Left hindlimb (tissue), 1 donor: ENCODE measurements at places on chromosomes 4 and X.

DNA sequence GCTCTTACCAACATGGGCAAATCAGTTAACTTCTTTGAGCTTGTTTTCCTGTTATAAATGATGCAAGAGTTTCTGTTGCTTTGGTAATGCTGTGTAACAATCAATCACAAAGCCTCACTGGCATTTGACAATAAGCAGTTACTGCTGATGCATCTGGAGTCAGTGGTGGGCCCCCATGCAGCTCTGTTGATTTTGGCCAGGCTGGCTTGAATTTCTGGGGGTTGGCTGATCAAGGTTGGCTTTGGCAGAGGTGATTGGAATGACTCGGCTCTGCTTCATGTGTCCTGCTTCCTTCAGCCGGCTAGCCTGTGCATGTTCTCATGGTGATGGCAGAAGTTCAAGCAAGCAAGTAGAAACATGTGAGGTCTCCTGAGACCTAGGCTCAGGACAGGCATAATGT is 90.4 kb downstream of the PHEX start:
- no peak for DNase-seq

DNA sequence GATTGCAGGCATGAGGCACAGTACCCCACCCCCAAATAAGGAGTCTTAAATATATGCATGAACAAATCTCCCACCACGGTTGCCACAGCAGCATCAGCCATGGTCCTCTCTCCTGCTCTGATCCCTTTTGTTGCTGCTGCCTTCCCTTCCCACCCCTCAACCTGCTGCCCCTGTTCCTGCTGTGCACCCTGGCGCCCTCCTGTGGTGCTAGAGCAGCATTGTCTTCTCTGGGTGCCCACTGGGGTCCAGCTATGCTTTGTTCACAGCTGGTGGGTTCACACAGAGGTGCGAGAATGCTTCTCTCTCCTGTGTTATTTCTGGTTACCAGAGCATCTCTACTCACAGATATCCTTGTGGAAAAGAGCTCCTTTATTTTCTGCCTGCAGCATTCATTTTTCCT is 116.2 kb downstream of the GATB start:
- no peak for DNase-seq

- no peak for DNase-seq
Observed at GRCh38 chr4:122000849-122001248, 49.0 kb upstream of the TRPC3 start.

GRCh38 chr4:82043081-82043808 is 330.5 kb downstream of the HNRNPD start:
- no peak for DNase-seq

DNA sequence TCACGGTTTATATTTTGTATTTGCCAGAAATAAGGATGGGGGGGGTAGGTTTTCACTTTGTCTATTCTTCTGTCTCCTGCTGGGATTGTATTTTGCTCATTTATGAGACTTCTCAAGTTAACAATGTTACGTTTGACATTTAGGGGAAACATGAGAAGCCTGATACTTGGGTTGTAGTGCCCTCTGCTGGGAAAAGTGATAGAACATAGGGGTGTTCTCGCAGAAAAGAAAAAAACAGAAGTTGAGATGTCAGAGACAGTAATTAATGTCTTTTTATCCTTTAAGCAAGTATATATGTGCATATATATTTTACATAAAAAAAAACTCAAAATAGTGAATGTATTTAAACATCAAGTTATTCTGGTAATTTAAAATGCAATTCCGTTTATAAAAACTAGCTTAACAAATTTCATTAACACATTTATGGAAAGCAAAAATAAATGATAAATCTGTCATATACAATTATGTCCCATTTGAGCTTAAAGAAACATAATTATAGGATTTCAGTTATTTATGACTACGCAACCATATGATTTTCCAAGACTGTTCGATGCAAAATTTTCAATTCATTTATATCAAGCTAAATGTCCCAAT is 46.0 kb upstream of the TMPRSS11F start:
- no peak for DNase-seq

- DNase-seq: no peak
Observed at GRCh38 chr4:96317891-96318290, 478.0 kb downstream of the PDHA2 start.

DNA sequence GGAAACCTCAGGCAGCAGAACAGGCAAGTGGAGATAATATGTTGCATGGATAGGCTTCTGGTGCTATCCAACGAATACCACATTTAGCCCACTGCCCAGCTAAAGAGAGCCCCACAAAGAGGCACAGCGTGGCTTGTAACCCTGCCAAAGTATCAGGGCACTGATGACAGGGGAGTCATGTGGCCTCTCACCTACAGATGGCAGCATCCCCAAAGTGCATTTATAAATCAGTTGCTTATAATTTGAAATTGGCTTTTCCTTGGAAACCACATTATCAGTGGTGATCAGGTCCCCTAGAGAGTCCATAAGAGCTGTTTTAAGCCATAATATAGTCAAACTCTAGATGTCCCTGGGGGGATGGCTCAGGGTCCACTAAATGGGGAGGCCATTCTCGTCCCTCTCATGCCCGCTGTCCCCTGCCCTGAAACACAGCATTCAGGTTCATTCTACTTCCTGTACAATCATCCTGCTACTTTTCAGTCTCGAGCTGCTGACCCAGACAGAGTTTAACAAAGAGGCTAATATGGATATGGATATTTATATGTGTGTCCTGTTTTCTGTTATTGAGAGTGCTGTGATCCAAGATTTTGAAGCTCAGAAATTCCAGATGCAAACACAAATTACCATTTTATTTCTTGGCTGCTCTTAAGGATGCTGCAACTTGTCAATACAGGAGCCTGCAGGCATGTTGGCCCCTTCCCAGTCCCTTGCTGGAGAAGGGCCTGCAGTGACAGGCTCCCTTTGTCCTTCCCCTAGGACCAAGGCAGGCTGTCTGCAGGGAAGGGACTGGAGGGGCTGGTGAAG is 28.5 kb downstream of the SRPX start:
- no peak for DNase-seq

- DNase-seq: no peak
Observed at GRCh38 chr4:39609454-39609931, 29.2 kb downstream of the SMIM14 start.

GRCh38 chrX:129622757-129623301 is 31.9 kb downstream of the APLN start:
- no peak for DNase-seq

- no peak for DNase-seq
Observed at GRCh38 chr4:125789023-125789422, 474.3 kb downstream of the FAT4 start.

DNA sequence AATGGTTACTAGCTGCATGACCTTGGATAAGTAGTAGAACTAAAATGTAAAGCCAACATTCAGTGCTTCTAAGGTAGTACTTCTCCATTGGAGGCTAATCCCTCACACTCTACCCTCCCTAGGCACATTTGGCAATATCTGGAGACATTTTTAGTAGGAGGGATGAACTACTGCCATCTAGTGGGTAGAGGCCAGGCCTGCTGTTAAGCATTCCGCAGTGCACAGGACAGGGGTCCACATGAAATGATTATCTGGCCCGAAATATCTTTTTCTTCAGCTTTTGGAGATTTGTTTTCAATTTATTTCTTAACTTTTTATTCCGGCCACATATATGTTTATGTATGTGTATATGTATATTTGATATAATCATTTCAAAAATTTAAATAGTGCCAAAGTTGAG is 36.0 kb upstream of the SPANXC start:
- DNase-seq: no peak

DNA sequence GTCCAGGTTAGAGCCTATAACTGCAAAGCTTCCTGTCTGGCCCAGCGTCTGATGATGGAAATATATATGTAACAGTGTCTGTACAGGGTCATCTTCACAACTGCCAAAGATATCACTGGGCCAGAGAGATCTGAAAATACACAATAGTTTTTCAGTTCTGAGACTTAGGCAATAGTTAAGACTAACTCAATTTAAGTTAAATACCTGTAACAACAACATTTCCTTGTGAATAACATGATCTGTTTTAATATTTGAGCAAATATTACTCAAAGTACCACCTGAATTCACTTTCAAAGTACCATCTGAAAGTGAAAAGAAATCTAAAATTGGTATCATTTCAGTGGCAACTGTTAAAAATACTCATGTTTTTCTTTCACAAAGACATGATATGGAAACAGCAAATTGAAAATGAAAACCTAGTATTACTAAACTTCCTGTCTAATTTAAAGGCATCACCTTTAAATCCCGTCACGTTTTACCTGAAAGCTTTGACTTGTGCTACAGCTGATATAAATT is 9.6 kb downstream of the ZAR1 start:
- no peak for DNase-seq

- DNase-seq: no peak
Observed at GRCh38 chr4:141395246-141395830, 174.6 kb downstream of the ZNF330 start.

GRCh38 chrX:136228839-136229207 is 22.4 kb downstream of the MAP7D3 start:
- DNase-seq: no peak

- no peak for DNase-seq
Observed at GRCh38 chrX:48864210-48864609, 28.8 kb upstream of the PCSK1N start.

- DNase-seq: no peak
Observed at GRCh38 chr4:159191989-159192388, 89.1 kb downstream of the RAPGEF2 start.

- no peak for DNase-seq
Observed at GRCh38 chr4:26388671-26389070, 67.9 kb downstream of the RBPJ start.

DNA sequence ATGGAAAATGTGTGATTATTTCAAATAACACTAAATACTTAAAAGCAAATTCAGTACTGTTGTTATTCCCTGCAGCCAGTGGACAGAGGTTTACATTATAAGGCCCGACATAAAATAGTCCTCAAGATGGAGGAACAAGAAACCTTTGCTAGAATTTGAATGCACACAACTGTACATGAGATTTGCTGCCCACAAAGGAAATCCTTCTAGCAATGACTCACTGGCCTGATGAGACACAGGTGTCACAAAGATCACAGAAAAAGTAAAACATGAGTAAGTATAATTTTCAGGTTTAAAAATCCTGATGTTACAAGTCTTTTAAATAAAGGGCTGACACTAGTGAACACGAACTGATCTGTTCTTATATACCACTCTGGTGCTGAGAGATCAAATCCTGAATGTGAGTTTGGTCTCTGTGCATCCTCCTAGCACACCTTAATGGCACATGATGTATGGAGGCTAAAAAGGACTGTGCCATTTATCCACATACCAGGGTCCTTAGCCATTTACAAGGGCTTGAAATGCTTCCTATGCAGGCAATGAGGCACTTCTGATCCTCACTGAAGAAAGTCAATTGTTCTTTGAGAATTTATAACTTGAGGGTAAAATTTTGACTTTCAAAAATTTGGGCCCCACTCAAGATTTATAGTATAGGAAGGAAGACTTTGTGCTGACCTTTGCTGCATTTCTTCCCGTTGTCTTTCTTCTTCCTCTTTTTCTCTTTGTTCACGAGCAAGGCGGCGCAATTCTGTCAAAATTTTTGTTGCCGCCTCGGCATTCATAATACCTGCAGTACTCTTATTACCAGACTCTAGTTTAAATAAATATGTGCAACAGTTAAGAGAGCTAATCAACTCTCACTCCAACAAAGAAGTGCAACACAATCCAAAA is 23.0 kb downstream of the MAP7D3 start:
- no peak for DNase-seq

DNA sequence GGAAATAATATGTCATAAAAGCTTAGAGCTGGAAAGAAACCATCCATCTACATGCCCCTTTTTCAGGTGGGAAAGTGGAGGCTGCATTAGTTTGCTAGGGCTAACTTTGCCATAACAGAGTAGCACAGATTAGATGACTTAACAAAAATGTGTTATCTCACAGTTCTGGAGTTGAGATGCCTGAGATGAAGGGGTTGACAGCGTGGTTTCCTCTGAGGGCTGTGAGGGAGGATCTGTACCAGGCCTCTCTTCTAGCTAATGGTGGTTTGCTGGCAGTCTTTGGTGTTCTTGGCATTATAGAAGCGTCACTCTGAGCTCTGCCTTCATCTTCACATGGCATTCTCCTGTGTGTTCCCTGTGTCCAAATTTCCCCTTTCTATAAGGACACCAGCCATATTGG is 2.4 kb downstream of the CHRNA9 start:
- DNase-seq: no peak

- peak; percentile 56 for DNase-seq
Observed at GRCh38 chr4:183797445-183798300, 107.4 kb upstream of the STOX2 start.

GRCh38 chr4:78721747-78722146 is 54.4 kb upstream of the BMP2K start:
- no peak for DNase-seq

DNA sequence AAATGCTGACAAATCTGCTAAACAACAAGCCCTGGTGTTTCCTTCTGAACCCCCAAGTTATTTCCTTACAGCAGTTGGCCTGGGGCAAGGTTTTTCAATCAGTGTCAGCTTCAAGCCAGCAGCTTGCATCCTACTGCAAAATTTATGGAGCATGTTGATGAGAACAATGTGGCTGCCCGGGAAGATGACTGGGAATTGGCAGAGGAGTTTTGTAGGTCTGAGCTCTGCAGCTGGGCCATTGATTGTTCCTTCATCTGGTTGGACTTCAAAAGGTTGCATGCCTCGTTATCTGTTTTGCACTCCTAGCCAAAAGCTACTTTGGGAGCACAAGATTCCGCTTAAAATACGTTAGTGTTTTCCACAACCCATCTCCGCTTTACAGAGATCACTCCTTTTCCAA is 1030.3 kb upstream of the LCORL start:
- DNase-seq: peak; percentile 38

DNA sequence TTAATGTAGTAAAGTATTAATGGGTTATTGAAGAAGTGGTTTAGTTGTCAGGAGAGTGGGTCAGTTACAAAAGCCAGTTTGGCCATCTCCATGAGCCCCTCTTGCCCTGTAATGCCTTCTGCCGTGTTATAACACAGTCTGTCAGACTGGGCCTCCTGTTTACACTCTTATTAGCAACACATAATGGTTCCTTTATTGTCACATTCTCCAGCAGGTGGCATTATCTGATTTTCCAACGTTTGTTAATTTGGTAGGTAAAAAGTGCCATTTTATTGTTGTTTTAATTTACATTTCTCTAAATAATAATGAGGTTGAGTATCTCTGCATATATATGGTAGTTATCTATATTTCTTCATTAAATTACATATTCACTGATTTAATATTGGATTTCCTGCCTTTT is 560.8 kb downstream of the FGF13 start:
- DNase-seq: no peak

DNA sequence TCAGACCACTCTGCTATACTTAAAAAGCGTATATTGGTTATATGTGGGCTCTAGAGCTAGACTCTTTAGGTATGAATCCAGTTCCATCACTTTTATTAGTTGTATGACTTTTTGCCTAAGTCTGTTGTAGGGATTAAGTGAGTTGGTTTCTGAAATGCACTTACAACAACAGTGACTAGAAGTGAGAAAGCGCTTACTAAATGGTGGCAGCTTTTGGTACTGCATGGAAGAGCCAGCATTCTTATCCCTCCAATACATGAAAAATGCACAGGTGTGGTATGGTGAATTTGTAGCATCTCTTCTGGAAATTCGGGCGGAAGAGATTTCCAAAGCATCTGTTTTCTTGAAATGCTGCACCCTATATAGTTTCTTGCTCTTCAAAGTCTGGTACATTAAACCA is 117.1 kb downstream of the SPANXA1 start:
- no peak for DNase-seq

GRCh38 chrX:120361764-120362305 is at the start of gene ATP1B4:
Gene ATP1B4, plus strand, starts transcription at chrX:120362089. Its CDS starts 80 bp downstream, at chrX:120362169.
- no peak for DNase-seq
